GM20000 (cell line): ENCODE measurements at places on chromosomes 5 and 9.

DNA sequence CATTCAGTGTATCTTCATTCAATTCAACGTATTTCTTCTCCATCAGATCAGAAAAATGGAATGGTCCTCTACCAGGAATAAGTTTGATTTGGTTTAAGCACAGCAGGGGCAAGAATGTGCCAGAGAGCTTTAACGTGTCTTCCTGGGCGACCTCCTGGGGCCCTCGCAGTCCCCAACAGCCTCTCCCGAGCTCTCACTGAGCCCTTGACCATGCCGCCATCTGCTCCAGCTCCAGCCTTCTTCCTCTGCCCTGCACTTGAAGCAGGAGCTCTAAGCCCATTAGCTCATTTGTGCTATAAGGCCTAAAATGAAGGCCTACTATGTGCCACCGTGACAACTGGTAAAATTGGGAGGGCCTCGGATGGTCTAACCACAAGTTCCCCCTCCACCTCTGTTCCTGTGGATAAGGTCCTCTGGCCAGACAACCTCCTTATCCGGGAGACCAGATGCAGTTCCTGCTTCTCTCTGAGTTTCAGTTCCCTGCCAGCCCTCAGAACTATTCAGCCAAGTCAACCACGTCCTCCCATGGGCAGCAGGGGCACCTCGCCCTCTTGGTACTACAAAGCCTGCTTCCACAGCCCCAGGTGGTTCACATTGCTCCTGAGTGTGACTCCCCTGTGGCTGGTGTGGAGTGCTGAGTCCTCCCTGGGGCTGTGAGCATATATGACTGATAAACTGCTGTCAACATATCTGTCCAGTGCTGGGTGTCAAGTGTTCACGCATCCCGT is 35.8 kb downstream of the C5orf15 start:
- DNase-seq: no peak

GRCh38 chr5:55636683-55637082 is 75.4 kb downstream of the SLC38A9 start:
- no peak for DNase-seq

- no peak for DNase-seq
These were observed 114.2 kb upstream of the SLC24A2 start for GRCh38 chr9:19903076-19903475.

GRCh38 chr5:67152400-67152799 is 44.2 kb downstream of the CD180 start:
- no peak for DNase-seq

- DNase-seq: no peak
These were observed 9.4 kb downstream of the VDAC1 start for GRCh38 chr5:133995341-133995740.

- DNase-seq: no peak
These were observed 36.3 kb downstream of the TRIO start for GRCh38 chr5:14179446-14179845.

DNA sequence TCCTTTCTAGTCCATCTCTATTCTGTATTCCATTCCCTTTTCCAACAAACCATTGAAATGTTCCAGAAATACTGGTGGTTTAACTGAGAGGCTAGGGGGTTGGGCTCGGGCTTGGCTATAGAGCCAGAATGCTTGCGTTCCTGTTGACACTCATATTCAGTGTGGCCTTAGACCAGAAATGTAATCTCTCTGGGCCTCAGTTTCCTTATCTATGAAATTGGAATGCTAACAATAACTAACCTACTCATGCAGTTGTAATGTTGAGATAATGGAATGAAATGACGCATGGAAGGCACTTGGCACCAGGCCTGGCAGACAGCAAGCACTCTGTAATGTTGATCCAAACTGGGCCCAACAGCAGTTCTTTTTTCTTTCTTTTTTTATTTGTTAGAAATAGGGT is 26.8 kb downstream of the JADE2 start:
- DNase-seq: no peak

DNA sequence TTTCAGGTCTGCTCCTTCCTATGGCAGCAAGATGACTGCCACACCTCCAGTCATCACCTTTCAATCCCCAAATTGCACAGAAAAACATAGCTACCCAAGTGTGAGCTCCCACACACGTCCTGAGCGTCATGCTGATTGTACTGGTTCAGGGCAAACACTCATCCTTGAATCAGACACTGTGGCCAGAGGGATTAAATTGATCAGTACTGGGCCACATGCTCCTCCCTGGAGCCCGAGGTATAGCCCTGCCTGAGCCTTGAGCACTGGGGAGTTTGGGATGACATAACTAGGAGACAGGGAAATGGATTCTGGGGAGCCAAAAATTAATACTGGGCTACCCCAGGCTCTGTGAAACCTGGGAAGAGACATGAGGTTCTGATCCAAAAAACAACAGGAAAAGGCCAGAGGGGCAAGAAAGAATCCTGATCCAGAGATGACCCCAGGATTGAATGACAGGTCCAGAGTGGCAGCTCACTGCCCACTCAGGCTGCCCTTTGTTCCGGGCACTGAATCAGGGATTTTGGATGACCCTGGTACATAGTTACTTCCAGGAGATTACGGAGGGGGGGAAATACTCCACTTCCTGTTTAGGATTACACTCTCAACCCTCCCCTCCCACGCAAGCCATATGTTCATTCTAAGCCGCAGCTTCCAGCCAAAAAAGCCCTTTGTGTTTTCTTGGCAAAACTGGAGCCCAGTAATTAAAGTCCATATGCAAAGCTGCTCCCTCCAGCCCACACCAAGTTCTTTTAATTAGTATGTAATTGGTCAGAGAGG is 141.6 kb upstream of the SPRY4 start:
- DNase-seq: no peak

DNA sequence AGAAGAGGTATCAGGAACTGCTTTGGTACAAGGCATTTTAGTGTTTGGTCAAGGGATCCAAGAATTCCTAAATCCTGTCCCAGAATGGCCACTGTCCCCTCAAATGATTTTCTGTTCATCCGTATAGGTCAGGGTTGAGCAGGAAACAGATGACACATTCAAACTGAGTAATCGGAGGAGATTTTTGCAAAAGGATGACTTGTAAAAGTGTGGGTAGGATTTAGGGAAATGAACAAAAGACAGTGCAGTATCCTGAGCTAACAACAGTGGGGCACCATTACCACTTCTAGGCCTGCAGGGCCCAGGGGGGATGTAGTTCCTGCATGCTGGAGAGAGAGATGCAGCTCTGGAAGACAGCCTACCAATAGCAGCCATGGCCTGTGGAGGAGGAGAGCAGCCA is 290.1 kb downstream of the ZSWIM6 start:
- no peak for DNase-seq
